ENCODE measurements at places on chromosomes 12 and 14. TPM values are rescaled to one million over a fixed set of nuclear protein-coding genes. Genes with fewer than 3 reads are reported as not detected.

NANOG gene
- not detected for total RNA-seq

DNA sequence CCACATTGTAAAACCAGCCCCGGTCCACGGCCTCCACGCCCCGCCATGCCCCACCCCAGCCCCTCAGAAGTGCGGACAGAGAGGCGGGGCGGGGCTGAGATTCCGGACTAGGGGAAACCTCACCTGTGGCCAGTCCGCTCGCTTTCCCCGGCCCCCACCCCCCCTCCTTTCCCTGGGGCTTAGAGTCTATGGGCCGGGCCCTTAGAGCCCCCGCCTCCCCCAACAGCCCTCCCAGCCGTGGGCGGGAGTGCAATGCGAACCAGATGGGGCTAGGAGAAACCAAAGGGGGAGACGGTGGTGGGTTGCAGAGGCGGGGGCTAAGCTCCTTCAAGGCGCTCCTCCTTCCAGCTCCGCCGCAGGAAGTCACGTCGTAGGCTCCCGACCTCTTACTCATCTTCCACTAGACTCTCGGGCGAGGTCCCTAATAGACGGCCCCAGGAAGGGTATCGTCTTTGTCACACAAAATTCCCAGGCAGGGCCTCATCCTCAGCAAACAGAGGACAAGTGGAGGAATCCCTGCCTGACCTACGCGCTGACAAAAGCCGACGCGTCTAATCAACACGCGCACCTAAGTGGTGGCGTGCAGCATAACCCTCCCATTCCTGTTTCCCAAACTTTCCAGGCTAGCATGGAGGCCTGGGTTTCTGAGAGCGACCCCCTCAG is 1.1 kb upstream of the NAB2 start:
- H3K27me3 ChIP-seq, result no peaks in the 10 kb centered on the region
- H3K27ac ChIP-seq, result peak overlapping the region; percentile 99
- peaks cover 49% of the 10 kb centered on the region for H3K4me1 ChIP-seq
- no peak for DNase-seq
- peak overlapping the region; percentile 76 for H3K4me3 ChIP-seq

GRCh38 chr12:2769866-2770533 is 24.8 kb upstream of the FKBP4 start:
- H3K4me1 ChIP-seq, result no peaks in the 10 kb centered on the region
- peaks cover 9% of the 10 kb centered on the region for H3K36me3 ChIP-seq
- H3K27me3 ChIP-seq, result peaks cover 32% of the 10 kb centered on the region
- no peak overlapping the region for H3K27ac ChIP-seq
- H3K4me3 ChIP-seq, result no peak overlapping the region

CHGA gene
- not detected for total RNA-seq

MSRB3 gene
- 104 TPM for total RNA-seq

DNA sequence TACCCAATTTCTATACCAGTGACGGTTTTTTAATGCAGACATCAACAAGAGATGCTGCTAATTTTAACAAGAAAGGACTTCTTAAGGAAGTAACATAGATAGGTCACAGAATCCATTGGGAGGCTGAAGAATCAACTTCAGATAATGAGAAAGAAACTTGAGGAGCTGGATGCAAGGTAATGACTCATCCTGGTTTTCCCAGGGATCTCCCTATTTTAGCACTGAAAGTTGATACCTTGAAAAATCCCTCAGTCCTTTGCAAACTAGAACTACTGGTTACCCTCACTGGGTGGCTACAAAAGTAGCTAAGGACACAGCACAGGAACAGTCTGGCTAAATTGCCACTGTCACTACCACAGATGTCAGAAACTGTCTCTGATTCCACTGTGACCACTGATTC is 561.9 kb downstream of the FLRT2 start:
- H3K27me3 ChIP-seq, result no peaks in the 10 kb centered on the region
- DNase-seq, result no peak
- H3K36me3 ChIP-seq, result no peaks in the 10 kb centered on the region
- no peaks in the 10 kb centered on the region for H3K4me1 ChIP-seq
- H3K4me3 ChIP-seq, result no peak overlapping the region

SELPLG gene
- 2.9 TPM for total RNA-seq

DNA sequence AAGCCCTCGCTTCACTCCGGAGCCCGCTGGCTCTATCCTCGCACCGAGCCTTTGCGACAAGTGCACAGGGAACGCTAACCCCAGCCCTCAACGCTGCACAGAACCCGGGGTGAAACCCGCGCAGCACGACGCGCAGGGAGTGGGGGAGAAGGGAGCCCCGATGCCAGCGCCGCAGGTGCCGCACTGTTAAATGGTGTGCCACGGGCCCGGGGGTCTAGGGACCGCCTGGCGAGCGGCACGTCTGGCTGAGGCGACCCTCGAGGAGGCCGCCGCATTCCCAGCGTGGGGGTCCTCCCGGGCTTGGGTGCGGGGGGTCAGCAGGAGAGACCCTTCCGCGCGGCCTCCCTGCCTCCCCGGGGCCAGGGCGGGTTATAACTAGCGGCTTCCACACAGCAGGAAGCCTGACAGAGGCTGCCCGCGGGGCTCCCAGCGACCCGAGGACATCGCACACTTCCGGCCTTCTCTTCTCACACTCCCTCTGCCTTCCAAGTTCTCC is 23.8 kb upstream of the LRTM2 start:
- DNase-seq, result peak; percentile 90
- H3K27ac ChIP-seq, result no peak overlapping the region
- no peaks in the 10 kb centered on the region for H3K27me3 ChIP-seq
- peaks cover 27% of the 10 kb centered on the region for H3K4me1 ChIP-seq
- no peak overlapping the region for H3K4me3 ChIP-seq

- no peak overlapping the region for H3K4me3 ChIP-seq
- peaks cover 1% of the 10 kb centered on the region for H3K36me3 ChIP-seq
- peaks cover 13% of the 10 kb centered on the region for H3K4me1 ChIP-seq
- DNase-seq, result no peak
- no peak overlapping the region for H3K27ac ChIP-seq
Measured at GRCh38 chr12:84507956-84508850, 404.4 kb downstream of the SLC6A15 start.

DNA sequence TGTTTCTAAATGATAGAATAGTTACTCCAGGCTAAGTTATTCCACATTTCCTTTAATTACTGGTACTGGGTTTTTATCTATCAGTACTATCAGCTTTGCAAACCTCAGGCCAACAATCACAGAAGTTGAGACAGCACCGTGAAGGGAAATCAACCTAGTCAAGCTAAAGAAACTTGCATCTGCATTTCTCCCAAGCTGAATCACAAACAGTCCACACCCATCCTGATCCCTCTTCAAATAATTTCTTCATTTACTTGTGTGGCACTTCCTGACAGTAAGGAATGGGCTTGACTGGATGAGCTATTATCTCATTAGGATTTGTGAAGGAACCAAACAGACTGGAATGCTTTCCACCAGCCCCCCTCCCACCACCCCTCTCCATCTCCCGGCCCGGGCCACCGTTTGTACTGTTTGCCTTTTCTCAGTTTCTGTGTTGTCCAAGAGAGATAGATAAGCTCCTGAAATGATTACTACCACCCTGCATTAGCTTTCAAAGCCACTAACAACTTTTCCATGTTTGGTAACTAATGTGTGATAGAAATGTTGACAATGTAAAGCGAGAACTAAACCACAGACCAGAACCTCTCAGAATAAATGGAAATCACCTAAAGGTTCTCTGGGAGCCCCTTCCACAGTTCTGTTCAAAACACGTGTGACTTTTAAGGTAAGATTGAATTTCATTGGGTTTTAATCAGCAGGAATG is 236.3 kb downstream of the SLC25A21 start:
- no peak for DNase-seq
- H3K4me1 ChIP-seq, result no peaks in the 10 kb centered on the region
- H3K27ac ChIP-seq, result no peak overlapping the region
- no peak overlapping the region for H3K4me3 ChIP-seq
- H3K36me3 ChIP-seq, result no peaks in the 10 kb centered on the region

CIROP gene
- total RNA-seq, result not detected

DNA sequence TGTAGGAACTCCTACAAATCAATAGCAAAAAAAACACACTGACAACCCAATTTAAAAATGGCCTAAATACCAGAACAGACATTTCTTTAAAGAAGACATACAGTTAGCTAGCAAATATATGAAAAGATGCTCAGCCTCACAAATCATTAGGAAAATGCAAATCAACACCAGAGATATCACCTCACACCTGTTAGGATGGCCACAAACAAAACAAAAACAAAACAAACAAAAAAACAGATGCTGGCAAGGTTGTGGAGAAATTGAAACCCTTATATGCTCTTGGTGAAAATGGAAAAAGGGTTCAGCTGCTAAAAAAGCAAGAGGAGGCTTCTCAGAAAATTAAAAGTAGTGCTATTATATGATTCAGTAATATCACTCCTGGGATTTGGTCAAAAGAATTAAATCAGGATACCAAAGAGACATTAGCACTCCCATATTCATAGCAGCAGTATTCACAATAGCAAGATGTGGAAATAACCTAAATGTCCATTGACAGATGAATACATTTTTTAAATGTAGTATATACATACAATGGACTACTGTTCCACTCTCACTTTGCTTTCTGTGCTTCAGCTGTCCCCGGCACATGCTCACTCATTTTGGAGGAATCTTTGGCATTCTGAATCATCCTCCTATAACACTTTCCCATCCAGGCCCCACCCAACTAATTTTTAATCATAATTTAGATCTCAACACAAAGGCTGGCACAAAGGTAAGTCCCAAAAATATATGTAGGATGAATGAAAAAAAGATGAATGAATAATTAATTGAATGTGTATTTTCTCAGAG is 99.1 kb downstream of the SYT1 start:
- H3K4me3 ChIP-seq, result no peak overlapping the region
- H3K4me1 ChIP-seq, result peaks cover 11% of the 10 kb centered on the region
- H3K27me3 ChIP-seq, result peaks cover 2% of the 10 kb centered on the region
- H3K36me3 ChIP-seq, result no peaks in the 10 kb centered on the region
- DNase-seq, result no peak
- no peak overlapping the region for H3K27ac ChIP-seq

TBX5 gene
- total RNA-seq, result not detected

- no peak for DNase-seq
- H3K36me3 ChIP-seq, result no peaks in the 10 kb centered on the region
- peak overlapping the region; percentile 98 for H3K27ac ChIP-seq
- peaks cover 60% of the 10 kb centered on the region for H3K4me1 ChIP-seq
- no peaks in the 10 kb centered on the region for H3K27me3 ChIP-seq
- H3K4me3 ChIP-seq, result peak overlapping the region; percentile 86
Measured at GRCh38 chr14:60657456-60658210, 8.4 kb upstream of the SIX1 start.

DNA sequence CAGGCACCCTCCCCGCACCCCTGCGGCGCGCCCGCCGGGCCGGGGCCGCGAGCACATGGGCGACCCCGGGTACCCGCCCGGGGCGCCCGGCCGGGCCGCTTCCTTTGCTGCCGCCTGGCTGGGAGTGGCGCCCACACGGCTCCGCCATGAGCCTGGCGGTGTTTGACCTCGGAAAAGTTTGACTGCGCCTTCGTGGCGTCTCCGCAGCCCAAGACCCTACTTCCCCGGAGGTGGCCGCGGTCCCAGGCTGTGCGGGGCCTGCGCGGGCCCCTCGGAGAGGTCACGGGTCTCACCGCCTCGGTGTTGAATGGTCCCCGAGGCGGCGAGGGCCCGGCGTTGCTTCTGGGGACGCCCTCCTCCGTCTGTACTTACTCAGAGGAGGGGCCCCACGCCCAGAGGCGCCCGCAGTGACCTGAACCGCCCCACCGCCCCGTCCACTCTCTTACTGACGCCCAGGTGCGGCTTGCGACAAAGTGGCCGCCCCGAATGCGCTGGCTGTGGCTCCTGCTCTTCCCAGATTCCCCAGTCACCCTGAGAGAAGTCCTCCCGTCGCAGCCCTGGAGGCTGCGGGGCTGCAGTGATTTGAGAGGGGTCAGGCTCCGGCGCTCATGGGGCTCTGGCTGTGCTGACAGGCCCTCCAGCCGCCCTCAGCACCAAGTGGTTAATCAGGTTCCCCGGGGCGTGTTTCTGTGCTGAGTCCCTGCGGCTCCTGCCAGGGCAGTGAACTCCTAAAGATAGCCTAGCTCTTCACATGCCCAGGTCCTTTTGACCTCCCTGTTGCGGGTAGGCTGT is 5.8 kb downstream of the KMT5A start:
- H3K36me3 ChIP-seq, result peaks cover 12% of the 10 kb centered on the region
- peak overlapping the region; percentile 93 for H3K4me3 ChIP-seq
- H3K27ac ChIP-seq, result peak overlapping the region; percentile 88
- H3K27me3 ChIP-seq, result no peaks in the 10 kb centered on the region
- peaks cover 41% of the 10 kb centered on the region for H3K4me1 ChIP-seq

AGAP2 gene
- 1.9 TPM for total RNA-seq

FAM90A1 gene
- total RNA-seq, result not detected

DNA sequence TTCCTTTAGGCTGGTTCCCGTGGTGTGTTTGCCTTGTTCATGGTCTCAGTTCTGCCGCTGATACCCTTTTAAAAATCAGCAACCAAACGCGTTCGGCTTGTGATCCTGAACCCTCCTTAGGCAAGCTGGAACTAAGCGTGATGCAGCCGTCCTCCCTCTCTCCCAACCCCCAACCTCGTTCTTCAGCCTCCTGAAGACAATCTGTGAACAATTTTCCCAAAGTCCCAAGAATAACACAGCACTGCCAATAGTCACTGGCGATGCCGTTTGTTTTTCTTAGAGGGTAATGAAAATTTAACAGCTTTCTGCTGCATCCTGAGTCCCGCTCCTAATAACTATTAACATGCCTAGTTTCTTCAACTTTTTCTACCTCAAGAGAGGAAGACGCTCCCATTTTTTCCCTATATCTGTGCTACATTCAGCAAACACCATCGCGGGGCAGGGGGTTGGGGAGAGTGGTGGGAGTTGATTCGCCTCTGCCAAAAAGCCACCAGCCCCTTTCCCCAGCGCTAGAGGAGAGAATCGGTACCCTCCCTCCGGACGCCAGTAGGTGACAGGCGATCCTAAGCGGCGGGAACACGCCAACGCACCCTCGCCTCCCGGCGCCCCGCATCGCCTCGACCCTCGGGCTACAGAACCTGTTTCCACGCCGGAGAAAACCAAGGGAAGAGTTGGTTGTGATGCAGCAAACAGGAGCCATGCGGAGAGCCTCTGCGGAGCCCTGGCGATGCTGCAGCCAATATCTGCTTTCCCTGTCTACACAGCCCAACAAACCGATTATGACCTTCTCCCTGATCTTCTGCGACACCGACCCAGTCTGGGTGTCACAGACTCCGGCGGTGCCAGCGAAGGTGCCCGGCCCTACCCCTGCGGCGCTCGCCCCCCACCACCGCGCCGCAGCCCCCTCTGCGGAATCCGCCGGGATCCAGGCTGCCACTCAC is 752 bp downstream of the PRICKLE1 start:
- H3K36me3 ChIP-seq, result peaks cover 1% of the 10 kb centered on the region
- no peaks in the 10 kb centered on the region for H3K27me3 ChIP-seq
- no peak for DNase-seq
- H3K27ac ChIP-seq, result peak overlapping the region; percentile 90
- peaks cover 54% of the 10 kb centered on the region for H3K4me1 ChIP-seq
- peak overlapping the region; percentile 91 for H3K4me3 ChIP-seq
